ENCODE measurements at places on chromosomes 13 and 19.

GRCh38 chr19:3518659-3519058 is 12.5 kb downstream of the FZR1 start:
- DNase-seq, result no peak

GRCh38 chr13:46995874-46996273 is 99.0 kb upstream of the HTR2A start:
- no peak for DNase-seq

DNA sequence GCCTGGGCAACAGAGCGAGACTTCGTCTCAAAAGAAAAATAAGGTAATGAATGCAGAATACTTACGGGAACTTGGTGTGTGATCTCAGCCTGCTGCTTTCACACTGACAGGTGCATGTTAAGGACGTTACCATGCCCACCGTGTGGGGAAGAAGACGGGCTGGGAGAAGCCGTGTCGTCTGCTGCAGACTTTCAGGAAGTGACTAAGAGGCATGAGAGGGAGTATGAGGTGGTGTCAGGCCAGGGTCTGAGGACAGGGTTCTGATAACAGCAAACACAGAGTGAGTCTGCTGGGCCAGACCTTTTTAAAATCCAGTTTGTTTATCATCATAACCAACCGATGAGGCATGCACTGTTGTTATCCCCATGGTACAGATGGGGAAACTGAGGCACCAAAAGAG is 13.6 kb upstream of the GALP start:
- no peak for DNase-seq

DNA sequence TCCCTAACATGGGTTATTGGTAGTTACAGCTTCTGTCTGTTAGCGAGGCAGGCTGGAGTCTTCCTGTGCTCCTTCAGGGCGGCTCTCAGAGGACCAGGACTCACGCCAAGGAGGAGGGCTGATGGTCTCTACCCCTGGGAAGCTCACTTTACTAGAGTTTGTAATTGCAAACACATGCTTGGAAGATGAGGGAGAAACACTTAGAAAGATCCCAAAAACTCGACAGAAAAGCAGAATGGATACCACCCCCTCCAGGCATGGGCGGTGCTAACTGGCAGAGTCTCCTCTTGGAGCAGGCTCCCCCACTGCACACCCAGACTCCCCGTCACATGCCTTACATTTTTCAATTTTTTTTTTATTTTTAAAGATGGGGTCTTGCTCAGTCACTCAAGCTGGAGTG is 62.0 kb downstream of the PARP4 start:
- DNase-seq, result no peak

DNA sequence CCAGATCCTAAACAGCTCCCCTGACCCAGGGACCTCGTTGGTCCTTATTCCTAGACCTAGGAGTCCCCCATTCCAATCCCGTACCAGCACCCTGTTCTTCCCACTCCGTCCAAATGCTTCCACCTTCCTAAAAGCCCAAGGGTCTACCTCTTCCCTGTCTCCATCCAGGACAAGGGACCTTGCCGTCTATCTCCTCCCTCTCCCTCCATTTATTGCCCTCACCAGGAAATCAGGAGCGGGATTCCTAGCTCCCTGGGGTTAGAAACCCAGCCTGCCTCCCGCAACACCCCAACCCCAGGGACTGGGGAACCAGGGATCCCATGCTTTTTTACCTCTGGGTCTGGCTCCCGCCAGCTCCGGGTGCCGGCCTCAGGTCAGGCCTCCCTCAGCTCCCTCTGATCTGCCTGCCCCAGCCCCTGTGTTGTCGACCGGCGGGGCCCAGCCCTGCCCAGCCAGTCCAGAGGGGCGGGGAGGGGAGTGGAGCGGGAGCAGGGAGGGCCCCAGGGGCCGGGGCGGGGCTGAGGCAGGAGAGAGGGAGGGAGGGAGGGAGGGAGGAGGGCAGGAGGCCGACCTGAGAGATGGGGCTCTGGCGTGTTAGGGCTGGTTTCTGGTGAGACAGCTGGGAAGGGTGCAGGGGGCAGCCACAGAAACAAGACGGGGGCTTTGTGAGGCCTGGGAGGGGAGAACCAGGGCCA is at the start of gene B3GNT8:
TSS of gene B3GNT8 (minus strand) at position 423 of the 695 bp plus-strand sequence. CDS start 596 bp downstream, outside the sequence.
- DNase-seq, result peak; percentile 71

All from SK-N-SH (cell line).